ENCODE measurements at places on chromosomes 16 and 17. TPM values are rescaled to one million over a fixed set of nuclear protein-coding genes. Genes with fewer than 3 reads are reported as not detected.
A peak's percentile ranks its signal among the peaks of the same experiment; 100 is the strongest.

- DNase-seq: peak; percentile 45
These were observed 21.7 kb upstream of the TMEM220 start for GRCh38 chr17:10751563-10751962.

DNA sequence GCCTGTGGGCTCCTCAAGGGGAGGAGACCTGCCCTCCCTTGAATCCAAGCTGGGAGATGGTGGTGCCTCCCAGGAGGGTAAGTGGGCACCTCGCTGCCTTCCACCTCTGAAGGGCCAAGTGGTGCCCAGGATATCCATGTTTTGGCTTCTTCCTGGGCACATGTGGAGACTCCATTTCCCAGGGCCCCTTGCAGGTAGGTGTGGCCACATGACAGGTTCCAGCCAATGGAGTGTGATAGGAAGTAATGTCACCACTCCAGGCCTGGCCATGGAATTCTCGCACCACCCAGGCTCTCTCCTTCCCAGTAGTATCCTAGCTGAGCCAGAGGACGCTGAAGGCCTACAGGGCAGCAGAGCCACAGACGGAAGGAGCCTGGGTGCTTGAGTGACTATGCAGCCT, 17.6 kb upstream of the PEMT start:
- no peak for DNase-seq

DNA sequence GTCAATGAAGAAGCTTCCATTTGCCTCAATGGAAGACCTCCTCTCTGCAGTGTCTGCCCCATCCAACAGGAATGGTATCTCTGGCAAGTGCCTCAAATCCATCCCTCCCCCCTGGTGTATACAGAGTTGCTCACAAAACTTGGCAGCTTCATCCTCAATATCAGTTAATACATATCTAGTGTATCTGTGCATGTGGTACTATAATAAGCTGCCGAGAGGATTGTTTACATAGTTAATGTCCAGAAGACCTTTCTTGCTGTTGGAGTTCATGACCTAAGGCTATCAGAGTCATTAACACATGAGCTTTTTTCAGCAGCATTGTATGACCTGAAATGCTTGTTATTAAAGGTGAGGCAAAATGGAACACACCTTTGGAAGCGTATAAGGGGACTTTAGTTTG, 14.0 kb upstream of the RASL10B start:
- DNase-seq: no peak

The NHERF1 gene
- total RNA-seq: 138 TPM

The PPP1R1B gene
- total RNA-seq: not detected

GRCh38 chr16:67934306-67935100, 2.1 kb downstream of the PSMB10 start:
- DNase-seq: no peak

The C16orf89 gene
- total RNA-seq: 0.97 TPM

The OTOP3 gene
- not detected for total RNA-seq

The TBC1D3C gene
- 0.33 TPM for total RNA-seq

GRCh38 chr17:18995220-18995619, 9.3 kb downstream of the FAM83G start:
- no peak for DNase-seq

DNA sequence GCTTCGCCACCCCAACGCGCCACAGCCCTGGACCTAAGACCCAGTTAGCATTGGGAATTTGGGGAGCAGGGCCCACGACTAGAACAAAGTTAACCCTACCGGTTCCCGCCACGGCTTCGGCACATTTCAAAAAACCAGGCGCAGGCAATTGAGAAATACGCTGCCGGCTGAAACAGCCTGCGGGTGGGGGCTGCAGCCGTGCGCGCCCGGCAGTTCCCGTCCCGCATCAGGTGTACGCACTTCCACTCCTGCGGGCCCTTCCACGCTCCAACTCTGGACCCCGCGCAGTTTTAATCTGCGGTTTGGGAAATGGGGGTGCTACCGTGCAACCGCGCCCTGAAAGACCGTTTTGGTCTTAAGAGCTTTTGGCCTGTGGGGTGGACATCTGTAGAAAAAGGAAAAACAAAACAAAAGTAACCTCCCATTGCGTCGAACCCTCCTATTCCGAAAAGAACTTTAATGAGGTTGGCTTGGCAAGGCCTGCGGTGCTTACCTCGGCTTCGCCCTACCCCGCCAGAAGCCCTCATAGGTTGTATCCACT, 7.1 kb downstream of the IRX5 start:
- no peak for DNase-seq

The NUPR1 gene
- total RNA-seq: 23.9 TPM

DNA sequence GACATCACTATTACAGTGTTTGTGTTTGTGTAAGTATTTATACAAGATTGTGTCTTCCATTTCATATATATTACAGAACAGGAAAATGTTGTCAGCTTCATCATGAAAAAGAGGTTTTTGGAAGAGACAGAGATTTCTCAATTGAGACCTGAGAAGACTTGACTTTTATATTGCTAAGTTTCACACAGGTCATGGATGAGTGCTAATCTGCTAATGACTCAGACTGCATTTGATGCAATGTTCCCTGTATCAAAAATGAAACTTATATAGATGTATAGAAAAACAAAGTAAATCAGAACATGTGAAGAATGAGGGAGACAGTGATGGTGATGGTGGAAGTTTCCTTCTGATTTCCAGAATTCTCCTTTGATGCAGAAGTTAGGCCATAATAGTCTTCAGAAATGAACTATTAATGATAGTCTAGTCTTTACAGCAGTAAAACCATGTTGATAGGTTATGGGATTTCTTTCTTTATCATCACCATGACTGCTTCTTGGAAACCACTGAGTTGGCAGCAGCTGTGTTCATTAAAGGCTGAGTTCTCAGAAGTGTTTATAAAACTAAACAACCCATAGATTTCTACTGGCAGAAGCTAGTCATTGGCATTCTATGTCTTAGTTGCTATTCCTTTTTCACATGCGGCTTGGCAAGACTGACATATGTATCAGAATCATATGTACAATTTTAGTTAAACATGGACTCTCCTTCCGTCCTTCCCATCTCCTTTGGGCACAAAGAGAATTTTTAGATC, 56.1 kb downstream of the PCTP start:
- DNase-seq: no peak

GRCh38 chr17:73288534-73289302, 23.1 kb downstream of the CDC42EP4 start:
- DNase-seq: peak; percentile 97

DNA sequence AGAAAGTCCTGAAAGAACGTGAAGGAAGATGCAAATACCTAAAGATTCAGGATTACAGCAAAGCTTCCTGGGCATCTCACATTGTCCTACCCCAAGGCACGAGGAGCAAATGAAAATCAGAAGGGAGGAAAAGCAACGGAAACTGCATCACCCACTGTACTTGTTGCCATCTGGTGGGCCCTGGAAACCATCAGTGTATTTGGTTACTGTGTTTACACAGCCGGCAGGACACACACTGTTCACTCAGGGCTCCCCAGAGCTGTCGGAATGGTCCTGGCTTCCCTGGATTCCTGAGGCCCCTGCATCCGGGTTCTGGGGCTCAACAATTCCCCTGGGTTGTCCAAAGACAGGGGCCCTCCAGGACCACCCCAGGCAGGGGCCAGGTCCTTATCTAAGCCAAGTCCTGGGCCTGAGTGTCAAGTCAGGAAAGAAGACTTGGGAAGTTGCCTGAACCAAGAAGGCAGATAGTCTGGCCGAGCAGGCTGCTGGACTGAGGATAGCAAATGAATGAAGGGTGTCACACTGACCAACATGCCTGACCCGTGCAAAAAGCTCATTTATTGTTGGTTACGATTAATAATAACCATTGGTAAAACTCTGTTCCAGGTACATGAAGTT, 52.8 kb downstream of the SOX9 start:
- peak; percentile 70 for DNase-seq

- no peak for DNase-seq
These were observed 92.1 kb downstream of the CACNG1 start for GRCh38 chr17:67136191-67137025.

All from HepG2 (cell line).